Activated CD8-positive, alpha-beta memory T cell treated with anti-CD3 and anti-CD28 coated beads, Interleukin-2, amount 10 ng/mL, durations not matched to agents 7 days and 5 days (primary cell): ENCODE measurements at places on chromosomes 5 and 9. TPM values are rescaled to one million over a fixed set of nuclear protein-coding genes. Genes with fewer than 3 reads are reported as not detected.

DNA sequence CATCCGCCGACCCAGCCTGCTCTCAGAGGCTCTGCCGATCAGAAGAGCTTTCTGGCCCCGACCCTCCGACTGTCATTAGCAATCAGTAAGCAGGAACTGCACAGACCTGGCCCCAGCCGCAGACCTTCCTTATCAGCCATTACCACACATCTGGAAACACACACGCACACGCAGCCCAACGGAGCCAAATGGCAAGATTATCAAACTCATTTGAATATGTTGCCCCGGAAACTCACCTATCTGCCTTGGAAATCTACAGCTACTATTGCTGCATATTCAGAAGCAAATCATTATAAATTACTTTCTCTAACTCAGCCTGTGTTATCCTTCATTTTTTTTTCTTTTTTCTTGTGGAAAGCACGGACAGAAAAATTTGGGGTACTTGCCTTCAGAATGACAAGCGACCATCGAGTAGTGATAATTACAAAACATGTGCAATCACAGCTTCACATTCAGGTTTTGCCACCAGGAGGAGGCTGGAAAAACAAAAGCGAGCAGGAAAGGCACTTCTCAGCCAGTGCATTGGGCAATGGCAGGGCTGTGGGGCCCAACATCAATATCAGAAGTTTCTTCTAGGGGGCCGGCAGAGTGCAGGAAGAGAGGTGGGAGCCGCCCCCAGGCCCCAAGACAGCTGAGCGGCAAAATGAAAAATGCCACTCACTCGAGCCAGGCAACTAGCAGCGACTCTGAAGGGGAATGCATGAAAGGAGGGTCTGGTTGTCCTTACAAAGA is 122.3 kb downstream of the VAV2 start:
- H3K4me3 ChIP-seq = no peak overlapping the region
- no peak overlapping the region for H3K27ac ChIP-seq
- no peaks in the 10 kb centered on the region for H3K36me3 ChIP-seq
- DNase-seq = no peak
- peaks cover 6% of the 10 kb centered on the region for H3K4me1 ChIP-seq
- peaks cover 6% of the 10 kb centered on the region for H3K27me3 ChIP-seq

IL5 gene
- total RNA-seq = 0.35 TPM

NUTM2F gene
- total RNA-seq = not detected

DNA sequence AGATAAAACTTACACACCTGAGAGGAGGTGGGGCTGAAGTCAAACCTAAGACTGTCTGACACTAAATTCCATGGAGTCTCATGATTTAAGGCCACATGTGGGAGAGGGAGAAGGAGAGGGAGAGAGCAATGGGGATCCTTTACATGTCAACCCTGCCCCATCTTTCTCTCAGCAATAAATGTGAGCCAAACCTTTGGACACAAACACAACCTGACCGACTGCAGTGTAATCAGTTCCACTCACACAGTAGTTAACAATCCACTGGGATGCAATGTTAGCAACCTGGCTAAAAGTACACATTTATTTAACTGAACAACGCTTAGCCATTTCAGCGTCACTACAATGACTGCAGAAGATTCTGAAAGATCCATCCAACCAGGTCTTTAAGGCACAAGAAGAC is 273.0 kb downstream of the GLIS3 start:
- no peak for DNase-seq
- H3K4me3 ChIP-seq = no peak overlapping the region
- no peak overlapping the region for H3K27ac ChIP-seq
- no peaks in the 10 kb centered on the region for H3K36me3 ChIP-seq
- no peaks in the 10 kb centered on the region for H3K4me1 ChIP-seq

KIF24 gene
- 13.6 TPM for total RNA-seq

DNA sequence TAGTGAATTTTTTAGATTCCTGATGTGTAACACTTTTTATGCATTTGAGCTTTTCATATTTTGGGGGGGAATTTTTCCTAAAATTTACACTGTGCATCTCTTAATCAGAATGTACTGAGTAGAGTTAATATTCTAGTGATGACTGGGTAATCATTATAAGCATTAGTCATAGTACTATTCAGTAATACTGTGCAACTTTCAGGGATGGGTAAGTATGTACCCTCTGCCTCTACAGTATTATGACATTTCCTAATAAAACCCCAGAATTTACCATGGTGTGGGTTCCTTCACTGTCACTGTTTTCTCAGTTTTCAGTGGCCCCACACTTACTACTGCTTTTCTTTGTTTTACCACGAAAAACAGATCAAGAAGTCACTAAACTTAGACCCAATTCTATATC is 2.8 kb upstream of the CMYA5 start:
- peaks cover 9% of the 10 kb centered on the region for H3K4me1 ChIP-seq
- H3K4me3 ChIP-seq = no peak overlapping the region
- peaks cover 61% of the 10 kb centered on the region for H3K36me3 ChIP-seq
- DNase-seq = no peak

DNA sequence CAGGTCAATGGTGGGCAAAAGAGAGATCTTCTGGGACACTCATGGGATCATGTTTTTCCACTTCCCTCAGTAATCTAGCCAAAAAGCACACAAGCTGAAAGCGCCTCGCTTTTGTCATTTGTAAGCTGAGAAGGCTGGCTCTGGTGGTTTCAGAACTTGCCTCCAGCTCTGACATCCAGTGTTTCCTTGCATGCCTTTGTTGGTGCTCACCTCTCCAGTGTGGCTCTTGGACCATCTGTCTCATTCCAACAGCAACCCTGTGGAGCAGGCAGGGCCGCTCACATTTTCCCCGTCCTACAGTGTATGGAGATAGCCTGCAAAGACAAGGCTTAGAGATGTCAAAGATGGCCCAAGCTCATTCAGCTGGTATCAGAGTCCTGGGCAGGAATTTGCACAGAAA is 160.8 kb upstream of the KLF4 start:
- no peak overlapping the region for H3K4me3 ChIP-seq
- H3K27me3 ChIP-seq = no peaks in the 10 kb centered on the region
- H3K4me1 ChIP-seq = no peaks in the 10 kb centered on the region
- no peak for DNase-seq

DNA sequence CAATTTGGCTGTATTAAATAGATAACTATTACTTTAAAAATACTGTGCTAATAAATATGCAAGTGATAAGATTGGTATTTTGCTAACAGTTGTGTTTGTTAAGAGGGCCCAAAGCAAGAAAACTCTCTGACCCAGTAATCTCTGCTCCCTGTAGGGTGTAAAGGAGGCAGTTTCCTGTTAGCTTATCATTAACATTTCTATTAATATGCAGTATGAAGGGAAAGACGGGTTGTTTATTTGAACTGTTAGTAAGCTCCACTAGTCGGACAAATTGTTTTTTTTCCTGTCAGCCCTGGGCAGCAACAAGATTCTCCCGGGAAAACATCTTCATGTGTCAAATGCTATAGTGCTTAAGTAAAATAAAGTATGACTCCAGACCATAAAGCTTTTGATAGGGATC is 35.6 kb downstream of the ERP44 start:
- H3K4me1 ChIP-seq = peaks cover 9% of the 10 kb centered on the region
- no peak overlapping the region for H3K4me3 ChIP-seq
- H3K27me3 ChIP-seq = no peaks in the 10 kb centered on the region
- DNase-seq = no peak

CSF1R gene
- total RNA-seq = 0.26 TPM

C8G gene
- total RNA-seq = not detected

- H3K4me3 ChIP-seq = peak overlapping the region; percentile 51
- DNase-seq = no peak
- no peaks in the 10 kb centered on the region for H3K27me3 ChIP-seq
- peaks cover 75% of the 10 kb centered on the region for H3K4me1 ChIP-seq
- H3K27ac ChIP-seq = peak overlapping the region; percentile 97
Measured at GRCh38 chr9:89537166-89537565, 39.3 kb upstream of the SEMA4D start.

- H3K4me1 ChIP-seq = no peaks in the 10 kb centered on the region
- H3K4me3 ChIP-seq = no peak overlapping the region
- H3K27me3 ChIP-seq = peaks cover 11% of the 10 kb centered on the region
- no peak overlapping the region for H3K27ac ChIP-seq
- DNase-seq = no peak
Measured at GRCh38 chr9:109192732-109193361, 25.8 kb upstream of the FRRS1L start.

TRUB2 gene
- 22.3 TPM for total RNA-seq

SH3TC2 gene
- not detected for total RNA-seq

DNA sequence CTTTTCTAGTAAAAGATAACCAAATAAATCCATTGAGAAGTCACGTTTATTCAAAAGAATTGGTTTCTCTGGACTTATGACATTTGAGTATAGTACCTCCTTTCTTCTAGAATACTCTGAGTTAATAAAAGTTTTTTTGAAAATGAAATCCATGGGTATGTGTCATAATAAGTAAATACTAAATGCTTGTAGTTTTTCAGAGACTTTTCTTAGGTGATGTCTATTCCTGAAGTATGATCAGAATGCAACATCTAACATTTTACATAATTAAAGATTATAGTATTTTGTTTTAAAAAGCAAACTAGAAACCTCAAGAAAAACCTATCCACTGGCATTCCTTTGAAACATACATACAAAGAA is 63.2 kb downstream of the NFIB start:
- H3K27ac ChIP-seq = no peak overlapping the region
- peaks cover 4% of the 10 kb centered on the region for H3K27me3 ChIP-seq
- no peak for DNase-seq
- no peaks in the 10 kb centered on the region for H3K36me3 ChIP-seq
- H3K4me3 ChIP-seq = no peak overlapping the region

GRCh38 chr9:126533926-126534310 is 79.8 kb upstream of the LMX1B start:
- DNase-seq = no peak
- no peak overlapping the region for H3K4me3 ChIP-seq
- H3K4me1 ChIP-seq = no peaks in the 10 kb centered on the region
- peaks cover 48% of the 10 kb centered on the region for H3K27me3 ChIP-seq
- H3K36me3 ChIP-seq = no peaks in the 10 kb centered on the region

HTR4 gene
- total RNA-seq = not detected

- H3K4me3 ChIP-seq = no peak overlapping the region
- DNase-seq = no peak
- H3K27ac ChIP-seq = no peak overlapping the region
- H3K36me3 ChIP-seq = no peaks in the 10 kb centered on the region
- peaks cover 13% of the 10 kb centered on the region for H3K27me3 ChIP-seq
Measured at GRCh38 chr5:110903966-110904365, 165.2 kb downstream of the SLC25A46 start.

DNA sequence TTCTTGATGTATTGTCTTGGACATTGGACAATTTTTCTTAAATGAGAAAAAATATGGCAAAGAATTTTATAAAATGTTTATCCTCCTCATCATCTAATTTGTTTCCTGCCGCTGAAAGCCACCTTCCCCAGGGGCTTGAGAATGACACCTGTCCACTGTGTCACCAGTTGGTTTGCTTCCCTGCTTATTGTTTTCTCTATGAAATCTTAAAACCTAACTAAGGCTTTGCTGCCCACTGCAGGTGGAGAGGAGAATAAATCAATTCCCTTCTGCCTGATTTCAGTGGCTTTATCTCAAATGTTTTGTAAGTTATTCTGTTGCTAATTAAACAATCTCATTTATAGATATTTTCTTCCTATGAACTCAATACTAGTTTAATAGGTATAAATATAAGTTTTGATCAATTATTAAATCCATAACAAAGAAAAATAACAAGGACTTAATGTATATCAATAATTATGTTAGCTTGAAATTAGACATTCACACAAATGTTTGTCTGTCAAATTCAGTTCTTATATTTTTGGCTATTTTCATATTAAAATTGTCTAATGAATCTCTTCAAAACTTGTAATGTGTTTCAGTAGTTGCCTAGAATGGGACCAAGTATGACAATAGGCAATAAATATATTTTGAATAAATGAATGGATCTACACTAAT is 822.5 kb downstream of the PTPRD start:
- no peak overlapping the region for H3K4me3 ChIP-seq
- no peaks in the 10 kb centered on the region for H3K4me1 ChIP-seq
- no peaks in the 10 kb centered on the region for H3K27me3 ChIP-seq
- no peak overlapping the region for H3K27ac ChIP-seq
- DNase-seq = no peak

GRCh38 chr5:14665949-14666348 is 1.4 kb downstream of the OTULIN start:
- no peaks in the 10 kb centered on the region for H3K27me3 ChIP-seq
- H3K27ac ChIP-seq = peak overlapping the region; percentile 94
- peaks cover 40% of the 10 kb centered on the region for H3K36me3 ChIP-seq

TMEM252 gene
- total RNA-seq = not detected

- H3K4me1 ChIP-seq = peaks cover 23% of the 10 kb centered on the region
- H3K27ac ChIP-seq = no peak overlapping the region
- H3K4me3 ChIP-seq = no peak overlapping the region
- peaks cover 53% of the 10 kb centered on the region for H3K36me3 ChIP-seq
- DNase-seq = no peak
- no peaks in the 10 kb centered on the region for H3K27me3 ChIP-seq
Measured at GRCh38 chr9:4810565-4810964, 17.8 kb downstream of the RCL1 start.

DNA sequence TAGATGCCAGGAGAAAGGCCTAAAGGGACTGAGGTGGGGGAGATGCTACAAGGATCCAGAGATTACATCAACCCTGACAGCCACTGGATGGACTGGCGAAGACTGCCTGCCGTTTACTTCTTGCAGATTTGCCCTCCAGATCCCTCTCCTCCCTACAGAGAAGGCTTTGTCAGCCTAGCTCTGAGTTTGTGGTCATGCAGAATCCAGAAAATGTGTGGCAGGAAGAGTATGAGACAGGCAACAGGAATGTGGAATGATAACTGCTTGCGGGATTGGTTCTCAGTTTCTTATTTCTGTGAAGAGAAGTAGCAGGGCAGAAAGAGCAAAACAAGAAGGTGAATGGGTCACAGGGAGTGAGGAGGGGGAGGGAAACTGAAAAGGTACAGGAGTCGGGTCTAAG is 129.6 kb downstream of the TLE1 start:
- no peaks in the 10 kb centered on the region for H3K27me3 ChIP-seq
- no peaks in the 10 kb centered on the region for H3K4me1 ChIP-seq
- no peak overlapping the region for H3K27ac ChIP-seq
- no peak overlapping the region for H3K4me3 ChIP-seq
- no peaks in the 10 kb centered on the region for H3K36me3 ChIP-seq
- DNase-seq = no peak

- DNase-seq = no peak
- H3K27ac ChIP-seq = no peak overlapping the region
- H3K27me3 ChIP-seq = peaks cover 10% of the 10 kb centered on the region
- no peak overlapping the region for H3K4me3 ChIP-seq
- no peaks in the 10 kb centered on the region for H3K36me3 ChIP-seq
Measured at GRCh38 chr9:104911032-104911607, 16.8 kb downstream of the ABCA1 start.

DNA sequence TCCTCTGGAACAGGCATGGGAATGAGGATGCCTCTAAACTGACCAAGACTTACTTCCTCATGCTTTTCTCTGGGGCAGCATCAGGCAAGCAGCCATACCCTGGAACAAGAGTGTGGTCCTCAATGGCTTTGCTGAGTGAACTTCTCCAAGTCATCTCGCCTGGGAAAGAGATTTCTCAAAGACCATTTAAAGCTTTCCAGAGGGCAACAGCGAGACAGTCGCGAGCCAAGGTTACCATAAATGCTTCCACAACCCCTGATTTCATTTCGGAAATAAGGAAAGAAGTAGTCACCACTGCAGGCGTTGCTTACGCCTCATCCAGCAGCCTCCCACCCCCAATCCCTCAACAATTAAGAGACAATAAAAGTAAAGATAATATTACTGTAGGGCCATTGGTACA is 1.1 kb upstream of the SNCAIP start:
- H3K27ac ChIP-seq = no peak overlapping the region
- H3K36me3 ChIP-seq = no peaks in the 10 kb centered on the region
- no peak for DNase-seq
- H3K4me3 ChIP-seq = no peak overlapping the region
- H3K27me3 ChIP-seq = peaks cover 52% of the 10 kb centered on the region

GRCh38 chr9:113349445-113350094 is at the start of gene BSPRY:
TSS of gene BSPRY (plus strand) at chr9:113349541. CDS start at chr9:113349580, 39 bp downstream.
- DNase-seq = peak; percentile 62
- H3K27ac ChIP-seq = peak within 1 kb of the TSS; percentile 72
- H3K36me3 ChIP-seq = peaks cover 4% of the 10 kb centered on the region

MARCOL gene
- total RNA-seq = not detected
